ENCODE measurements at places on chromosomes 5 and 9. TPM values are rescaled to one million over a fixed set of nuclear protein-coding genes. Genes with fewer than 3 reads are reported as not detected.

The REEP2 gene
- total RNA-seq = 55.9 TPM

The EEIG1 gene
- total RNA-seq = 22.5 TPM

GRCh38 chr5:2134543-2135292 lies 252.0 kb upstream of the IRX4 start:
- no peak for DNase-seq
- no peak overlapping the region for H3K27ac ChIP-seq
- no peaks in the 10 kb centered on the region for H3K4me1 ChIP-seq
- H3K4me3 ChIP-seq = no peak overlapping the region
- peaks cover 46% of the 10 kb centered on the region for H3K27me3 ChIP-seq
- no peaks in the 10 kb centered on the region for H3K36me3 ChIP-seq

DNA sequence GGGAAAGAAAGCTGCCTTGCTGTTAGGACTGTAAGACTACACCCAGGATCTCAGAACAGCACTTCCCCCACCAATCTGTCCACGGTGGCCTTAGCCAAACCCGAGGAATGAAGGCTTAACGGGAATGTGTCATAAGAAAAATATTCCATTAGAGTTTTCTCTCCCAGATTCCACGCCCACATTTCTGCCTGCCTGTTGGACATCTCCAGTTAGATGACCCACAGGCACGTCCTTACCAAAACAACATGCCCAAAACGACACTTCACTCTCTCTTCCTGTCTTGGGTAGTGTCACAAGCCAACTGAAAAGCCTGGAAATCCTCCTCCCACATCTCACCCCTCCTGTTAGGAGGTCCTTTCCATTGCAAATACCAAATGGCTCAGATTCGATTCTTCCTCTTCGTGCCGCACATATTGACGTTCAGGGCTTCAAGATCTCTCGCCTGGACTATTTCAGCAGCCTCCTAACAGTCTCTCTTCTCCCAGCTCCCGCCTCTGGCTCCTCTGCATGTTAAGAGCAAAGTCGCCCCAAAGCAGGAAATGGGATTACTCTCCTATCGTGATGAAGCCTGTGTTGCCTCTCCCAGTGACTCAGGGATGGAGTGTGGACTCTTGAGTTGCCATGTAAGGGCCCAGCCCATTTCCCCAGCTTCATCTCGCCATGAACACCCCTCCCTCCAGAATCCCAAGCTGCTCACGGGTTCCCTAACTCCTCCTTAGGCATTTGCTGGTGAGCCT lies 159.3 kb downstream of the NR3C1 start:
- H3K27me3 ChIP-seq = no peaks in the 10 kb centered on the region
- DNase-seq = peak; percentile 91
- H3K27ac ChIP-seq = peak overlapping the region; percentile 71
- peaks cover 3% of the 10 kb centered on the region for H3K4me1 ChIP-seq
- peak overlapping the region; percentile 15 for H3K4me3 ChIP-seq
- H3K36me3 ChIP-seq = no peaks in the 10 kb centered on the region

The CREBRF gene
- total RNA-seq = 38.6 TPM

Data from esophagus muscularis mucosa (tissue), 4 donors.